ENCODE measurements at places on chromosomes 11 and 22.

GRCh38 chr11:1864231-1864630 lies 11.3 kb downstream of the LSP1 start:
- no peak for DNase-seq

- DNase-seq: no peak
Observed at GRCh38 chr11:117606790-117607189, 190.2 kb downstream of the DSCAML1 start.

DNA sequence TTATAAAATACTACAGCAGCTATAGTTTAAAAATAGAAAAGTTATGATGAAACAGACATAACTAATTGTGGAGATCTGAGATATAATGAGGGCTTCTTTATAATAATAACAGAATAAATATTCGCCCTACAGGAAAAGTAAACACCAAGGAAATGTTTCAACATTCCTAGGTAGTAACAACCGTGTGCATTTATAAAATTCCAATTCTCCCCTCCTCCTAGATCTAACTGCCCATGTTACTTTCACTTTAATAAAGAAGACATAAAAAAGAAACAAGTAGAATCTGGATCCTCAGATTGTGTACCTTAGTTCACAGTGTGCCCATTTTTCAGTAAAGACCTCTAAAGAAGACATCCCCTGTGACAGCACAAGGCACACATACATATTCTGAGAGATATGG lies 57.8 kb upstream of the MN1 start:
- no peak for DNase-seq

DNA sequence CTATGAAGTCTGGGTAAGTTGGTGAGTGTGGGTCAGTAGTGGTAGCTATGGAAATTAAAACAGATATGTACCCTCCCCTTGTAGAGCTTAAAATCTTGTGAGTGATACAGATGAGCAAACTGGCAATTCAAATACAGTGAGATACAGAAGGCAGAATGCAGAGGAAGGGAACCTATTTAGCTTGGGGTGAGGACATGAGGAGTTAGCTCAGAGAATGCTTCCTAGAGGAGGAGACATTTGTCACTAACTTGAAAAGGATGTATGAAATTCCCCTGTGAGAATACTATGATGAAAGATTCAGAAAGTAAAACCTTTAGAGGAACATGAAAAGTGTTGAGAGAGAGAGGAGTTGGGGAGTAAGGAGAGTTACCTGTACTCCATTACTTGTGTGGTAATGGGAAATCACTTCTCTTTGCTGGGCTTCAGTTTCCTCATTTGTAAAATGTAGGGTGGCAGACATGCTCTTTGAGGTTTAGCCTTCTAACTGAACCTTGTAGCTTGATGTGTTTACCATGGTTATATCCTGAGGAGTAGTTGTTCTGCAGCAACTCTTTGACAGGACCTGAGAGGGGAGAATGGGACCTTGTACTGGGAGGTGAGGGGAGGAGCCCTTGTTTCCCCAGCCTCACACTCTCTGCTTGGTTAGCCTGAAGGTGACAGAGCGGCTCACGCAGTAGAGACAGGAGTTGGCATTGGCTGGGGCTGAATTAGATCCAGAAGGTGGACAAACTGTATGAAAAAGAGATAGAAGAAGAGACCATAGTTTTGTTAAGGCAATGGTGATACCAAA lies 17.9 kb downstream of the SWAP70 start:
- DNase-seq: no peak

DNA sequence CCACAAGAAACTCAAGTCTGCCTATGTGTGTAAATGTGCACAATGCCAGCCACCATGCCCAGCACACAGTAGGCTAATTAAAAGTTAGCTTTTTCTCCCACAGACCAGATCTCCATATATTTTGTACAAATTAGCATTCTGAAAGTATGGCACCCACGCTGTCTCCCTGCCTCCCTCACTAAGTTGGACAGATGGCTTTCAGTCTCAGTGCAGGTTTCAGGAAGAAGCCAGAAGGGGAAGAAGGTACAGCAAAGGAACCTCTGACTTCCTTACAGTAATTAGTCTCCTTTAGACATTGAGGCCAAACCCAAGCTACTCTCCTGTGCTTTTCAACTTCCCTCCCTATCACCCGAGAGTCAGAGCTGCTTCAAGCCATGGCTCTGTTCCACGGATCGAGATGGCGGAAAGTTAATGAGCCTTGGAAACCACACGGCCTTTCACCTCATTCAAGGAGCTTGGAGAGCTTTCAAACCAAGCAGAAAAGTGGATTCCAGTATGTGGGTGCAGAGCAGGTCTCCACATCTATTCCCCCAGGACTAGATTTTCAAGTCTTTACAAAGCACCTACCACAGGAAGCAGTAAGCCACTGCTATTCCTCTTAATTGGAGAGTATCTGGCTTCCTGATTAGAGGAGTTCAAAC lies 221.1 kb upstream of the NARS2 start:
- no peak for DNase-seq

GRCh38 chr11:60710482-60710881 lies 11.1 kb downstream of the MS4A8 start:
- no peak for DNase-seq

- DNase-seq: no peak
Observed at GRCh38 chr11:58561394-58562098, 14.1 kb downstream of the LPXN start.

GRCh38 chr11:86673055-86673843 lies 833 bp upstream of the ME3 start:
- DNase-seq: no peak
